ENCODE measurements at places on chromosomes 12 and 14. TPM values are rescaled to one million over a fixed set of nuclear protein-coding genes. Genes with fewer than 3 reads are reported as not detected.
A peak's percentile ranks its signal among the peaks of the same experiment; 100 is the strongest.

- no peak for DNase-seq
Observed at GRCh38 chr12:13947276-13947946, 34.0 kb downstream of the GRIN2B start.

- no peak for DNase-seq
Observed at GRCh38 chr12:123475246-123475703, 17.3 kb downstream of the SNRNP35 start.

GRCh38 chr12:119692997-119693396 is 25.1 kb downstream of the PRKAB1 start:
- peak; percentile 78 for DNase-seq

- no peak for DNase-seq
Observed at GRCh38 chr14:37862263-37862662, 266.8 kb downstream of the TTC6 start.

KRT81 gene
- 0.11 TPM for polyA plus RNA-seq

DNA sequence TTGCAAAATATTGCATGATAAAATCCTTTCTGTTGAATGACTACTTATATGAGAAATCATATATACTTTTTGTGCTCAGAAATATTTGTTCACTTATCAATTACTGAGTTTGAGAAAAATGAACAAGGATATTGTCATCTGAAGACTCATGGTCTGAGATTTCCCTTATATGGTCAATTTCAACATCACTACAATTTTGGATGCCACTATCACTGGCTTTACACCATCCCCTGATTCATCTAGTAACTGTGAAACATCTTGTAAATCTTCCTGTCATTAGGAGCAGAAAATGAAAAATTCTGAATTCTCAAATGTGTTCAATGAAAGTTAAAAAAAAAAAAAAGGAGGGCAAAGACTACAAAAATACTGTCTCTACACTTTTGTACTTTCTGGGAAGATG is 21.8 kb upstream of the GXYLT1 start:
- DNase-seq = no peak

TEX52 gene
- 3.6 TPM for polyA plus RNA-seq

DNA sequence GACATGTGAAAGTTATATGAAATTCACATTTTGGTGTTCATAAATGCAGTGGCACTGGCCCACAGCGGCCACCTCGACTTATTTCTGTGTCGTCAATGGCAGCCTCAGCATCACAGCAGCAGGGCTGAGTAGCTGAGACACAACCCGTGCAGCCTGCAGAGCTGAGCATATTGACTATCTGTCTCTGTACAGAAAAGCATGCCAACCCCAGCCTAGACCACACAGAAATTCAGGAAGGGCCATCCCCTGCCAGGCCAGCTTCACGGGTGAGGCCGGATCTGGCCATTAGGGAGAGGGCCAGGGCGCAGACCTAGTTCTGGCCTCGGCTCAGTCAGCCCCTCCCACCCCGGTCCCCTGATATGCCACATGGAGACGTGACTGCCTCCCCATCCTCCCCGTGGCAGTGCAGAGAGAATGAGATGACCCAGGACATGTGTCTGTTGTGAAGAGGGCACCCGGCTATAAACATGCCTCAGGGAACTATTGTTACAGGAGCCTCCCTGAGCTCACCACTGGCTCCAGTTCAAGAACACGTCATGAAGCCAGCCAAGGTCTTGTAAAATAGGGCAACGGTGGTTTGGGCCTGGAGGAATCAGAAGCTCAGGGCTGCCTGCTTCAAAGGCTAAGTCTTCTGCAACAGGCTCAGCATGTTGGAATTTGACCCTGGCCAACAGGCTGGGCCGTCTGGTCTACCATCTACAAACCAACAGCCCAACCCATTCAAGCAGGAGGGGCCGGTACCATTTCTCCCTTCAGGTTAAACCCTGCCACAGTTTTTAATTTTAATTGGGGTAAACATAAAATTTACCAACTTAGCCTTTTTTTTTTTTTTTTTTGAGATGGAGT is 25.5 kb downstream of the SCARB1 start:
- no peak for DNase-seq

DNA sequence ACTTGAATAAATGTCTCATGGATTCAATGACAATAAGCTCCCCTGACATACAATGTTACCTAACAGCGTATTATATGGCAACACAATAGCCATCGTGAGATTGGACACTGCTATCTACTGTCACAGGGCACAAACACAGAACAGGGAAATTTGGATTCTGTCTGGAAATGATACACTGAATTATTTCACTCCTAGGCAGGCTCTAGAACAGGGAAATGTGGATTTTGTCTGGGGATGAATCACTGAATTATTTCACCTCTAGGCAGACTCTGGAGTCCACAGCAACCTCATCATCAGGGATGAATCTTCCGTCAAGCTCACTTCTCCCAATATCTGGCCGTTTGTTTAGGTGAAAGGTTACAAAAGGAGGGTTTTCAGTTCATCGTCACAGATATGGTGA is 288.8 kb downstream of the TMEM132D start:
- no peak for DNase-seq

KLRC2 gene
- polyA plus RNA-seq = 0.71 TPM

CCDC197 gene
- polyA plus RNA-seq = not detected

- DNase-seq = no peak
Observed at GRCh38 chr12:5556946-5557673, 125.2 kb downstream of the NTF3 start.

- DNase-seq = no peak
Observed at GRCh38 chr12:69331909-69332684, 16.1 kb upstream of the LYZ start.

SLC25A47 gene
- polyA plus RNA-seq = not detected

DNA sequence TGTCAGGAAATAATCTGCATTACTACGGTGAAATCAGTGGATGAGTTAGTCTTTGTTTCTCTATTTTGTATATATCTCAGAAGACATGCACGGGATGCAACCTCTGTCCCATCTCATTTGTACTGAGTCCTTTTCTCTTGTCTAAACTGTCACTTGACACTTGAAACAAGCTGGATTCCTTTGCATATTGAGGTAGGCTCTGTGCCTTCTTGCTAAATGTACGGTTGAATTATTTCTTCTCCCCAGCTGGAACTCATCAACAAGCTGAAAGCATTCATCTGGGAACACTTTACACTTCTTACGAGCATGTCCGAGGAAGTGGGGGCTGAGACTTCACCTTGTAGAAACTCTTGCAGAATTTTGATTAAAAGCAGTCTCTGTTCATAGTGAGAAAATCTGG is 119.5 kb downstream of the VEZT start:
- no peak for DNase-seq

GRCh38 chr14:59301354-59301753 is 112.9 kb downstream of the DAAM1 start:
- DNase-seq = no peak

DNA sequence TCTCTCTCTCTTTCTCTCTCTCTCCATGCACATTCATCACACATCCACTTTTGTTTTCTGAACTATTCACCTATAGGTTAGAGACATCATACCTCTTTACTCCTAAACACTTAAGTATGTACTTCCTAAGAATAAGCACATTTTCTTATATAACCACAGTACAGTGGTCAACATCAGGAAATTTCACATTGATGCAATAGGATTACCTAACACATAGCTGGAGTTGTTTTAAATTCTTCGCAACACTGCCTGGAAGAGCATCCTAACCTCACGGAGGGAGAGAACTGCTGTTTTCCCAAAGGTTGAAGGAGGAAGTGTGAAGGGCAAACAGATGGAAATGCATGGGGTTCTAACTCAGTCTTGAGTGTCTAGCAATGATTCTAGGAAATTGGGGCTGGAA is 159.2 kb downstream of the SYT1 start:
- no peak for DNase-seq

TMEM119 gene
- polyA plus RNA-seq = 43.2 TPM

- DNase-seq = no peak
Observed at GRCh38 chr12:80044694-80045046, 54.7 kb upstream of the OTOGL start.

DNA sequence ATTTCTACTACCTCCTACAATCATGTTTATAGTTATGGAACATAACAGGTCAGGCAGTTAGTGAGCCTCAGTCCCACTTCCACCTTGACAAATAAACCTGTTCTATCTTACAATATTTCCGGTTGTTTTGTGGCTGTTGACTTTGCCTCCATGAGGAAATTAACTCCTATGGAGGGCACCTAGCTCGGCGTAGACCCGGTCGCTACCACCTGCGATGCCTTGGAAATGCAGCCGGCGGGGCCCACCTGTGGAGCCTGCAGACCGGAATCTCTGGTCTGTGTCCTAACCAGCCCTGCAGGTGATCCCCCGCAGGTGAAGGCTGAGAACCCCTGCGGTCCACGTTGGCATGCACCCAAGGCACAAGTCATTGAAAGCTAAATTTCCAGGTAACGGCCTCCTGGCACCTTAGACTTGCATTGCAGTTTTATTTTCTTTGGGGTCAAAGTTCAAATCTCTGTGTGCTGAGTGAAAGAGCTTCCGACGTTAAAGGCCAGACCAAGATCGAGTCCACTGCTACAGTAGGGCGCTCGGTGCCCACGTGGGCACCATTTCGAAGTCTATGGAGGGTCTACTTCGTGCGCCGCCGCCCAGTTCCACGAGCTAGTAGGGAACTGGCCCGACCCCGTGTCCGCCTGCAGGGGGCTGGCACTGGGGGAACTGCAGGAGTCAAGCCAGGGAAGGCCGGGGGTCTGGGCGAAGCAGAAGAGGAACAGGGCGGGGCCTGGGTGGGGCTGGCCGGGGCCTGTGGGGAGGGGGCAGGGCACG is 782 bp upstream of the PIWIL1 start:
- DNase-seq = no peak

A2M gene
- 2,213 TPM for polyA plus RNA-seq

JPH4 gene
- polyA plus RNA-seq = 1.2 TPM

KRT72 gene
- polyA plus RNA-seq = 0.38 TPM

GRCh38 chr12:95412482-95413311 is 61.3 kb upstream of the METAP2 start:
- DNase-seq = no peak

- no peak for DNase-seq
Observed at GRCh38 chr14:72557671-72558070, 336.2 kb downstream of the DPF3 start.

CPM gene
- polyA plus RNA-seq = 348 TPM

DNA sequence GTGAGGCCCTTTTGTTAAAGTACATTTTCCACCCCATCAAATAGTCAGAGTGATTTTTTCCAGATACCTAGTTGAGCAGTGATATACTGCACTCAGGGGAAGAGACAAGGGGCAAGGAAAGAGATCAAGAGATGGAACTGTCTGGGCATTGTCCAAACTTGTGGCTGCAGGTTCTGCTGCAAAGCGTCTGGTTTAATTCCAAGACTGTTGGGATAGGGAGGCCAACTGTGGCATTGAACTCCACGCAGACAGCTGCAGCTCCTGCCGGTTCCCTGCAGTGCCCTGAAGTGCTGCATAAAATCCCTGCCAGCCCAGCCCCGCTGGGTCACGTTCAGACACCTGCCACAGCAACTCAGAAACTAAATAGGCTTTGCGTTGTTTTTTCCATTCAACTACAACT is 30.5 kb downstream of the RPH3A start:
- DNase-seq = no peak
